Stimulated activated CD8-positive, alpha-beta memory T cell treated with anti-CD3 and anti-CD28 coated beads, Interleukin-7, amount 100 ng/mL, for 48 hours (primary cell): ENCODE measurements at places on chromosomes 6 and 20.
A peak's percentile ranks its signal among the peaks of the same experiment; 100 is the strongest.

DNA sequence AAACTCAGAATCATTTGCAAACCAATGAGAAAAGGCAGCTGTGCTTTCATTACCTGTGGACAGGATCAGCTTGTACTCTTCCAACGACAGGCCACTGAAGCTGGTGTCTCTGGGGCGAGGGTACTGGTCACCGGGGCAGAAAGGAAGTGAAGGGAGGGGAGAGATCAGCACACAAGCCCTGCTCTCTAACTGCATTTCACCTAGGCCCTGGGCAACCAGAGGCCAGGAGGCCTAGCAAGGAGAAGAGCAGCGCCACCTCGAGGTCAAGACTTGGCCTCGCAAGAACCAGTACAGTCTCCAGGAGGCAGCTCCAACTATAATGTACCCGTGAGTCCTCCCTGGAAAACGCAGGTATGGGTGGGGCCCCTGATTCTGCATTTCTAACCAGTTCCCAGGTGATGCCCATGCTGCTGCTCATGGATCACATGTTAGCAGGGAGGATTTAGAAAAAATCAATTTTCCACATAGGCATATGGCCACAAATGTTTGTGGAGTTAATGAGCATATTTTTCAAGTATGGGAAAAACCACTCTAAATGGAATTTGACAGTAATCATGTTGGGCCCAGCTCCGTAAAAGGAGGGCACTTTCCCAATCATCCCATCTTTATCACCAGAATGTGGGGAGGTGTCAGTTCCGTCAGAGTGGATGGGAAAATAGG, 11.0 kb downstream of the UQCC2 start:
- no peak for DNase-seq

DNA sequence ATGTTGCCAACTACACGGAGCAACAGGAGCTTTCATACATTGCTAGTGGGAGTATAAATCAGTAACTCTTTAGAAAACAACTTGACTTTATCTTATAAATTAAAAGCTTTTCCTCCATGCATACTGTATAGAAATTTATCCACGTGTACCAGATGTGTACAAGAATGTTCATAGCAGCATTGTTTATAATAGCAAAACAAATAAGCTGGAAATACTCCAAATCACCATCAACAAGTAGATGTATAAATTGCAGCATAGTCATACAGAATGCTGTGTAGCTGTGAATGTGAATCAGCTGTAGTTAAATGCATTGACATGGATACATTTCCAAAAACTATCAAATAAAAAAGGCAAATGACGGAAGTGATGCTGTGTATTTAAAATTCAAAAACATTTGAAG, 6.0 kb downstream of the PSMF1 start:
- no peak for DNase-seq

GRCh38 chr20:37408302-37409193, 62.6 kb downstream of the SRC start:
- DNase-seq: no peak

DNA sequence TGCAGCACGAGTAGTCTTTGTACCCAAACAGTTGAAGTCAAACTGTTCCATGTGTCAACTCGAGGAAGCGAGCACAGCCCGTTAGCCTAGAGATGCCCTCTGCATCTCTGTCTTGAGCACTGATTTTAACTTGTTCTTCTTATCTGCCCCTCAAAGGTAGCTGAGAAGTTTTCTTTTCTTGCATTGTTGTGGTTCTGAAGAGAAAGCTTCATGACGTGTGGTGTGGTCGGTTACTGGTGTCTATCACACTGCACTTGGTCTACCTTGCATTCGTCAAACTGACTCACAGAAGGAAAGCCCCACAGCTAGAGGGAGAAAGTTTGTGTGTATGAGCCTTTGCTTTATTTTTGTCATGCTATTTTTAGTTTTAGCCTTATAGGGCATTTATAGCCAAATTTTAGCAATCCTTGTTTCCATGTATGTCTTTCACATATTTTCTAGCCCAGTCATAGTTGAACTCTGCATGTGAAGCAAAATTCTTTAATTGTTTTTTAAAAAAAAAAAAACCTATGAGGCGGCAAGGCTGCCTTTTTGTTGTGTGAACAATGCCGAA, 115.1 kb downstream of the JAG1 start:
- peak; percentile 17 for DNase-seq

DNA sequence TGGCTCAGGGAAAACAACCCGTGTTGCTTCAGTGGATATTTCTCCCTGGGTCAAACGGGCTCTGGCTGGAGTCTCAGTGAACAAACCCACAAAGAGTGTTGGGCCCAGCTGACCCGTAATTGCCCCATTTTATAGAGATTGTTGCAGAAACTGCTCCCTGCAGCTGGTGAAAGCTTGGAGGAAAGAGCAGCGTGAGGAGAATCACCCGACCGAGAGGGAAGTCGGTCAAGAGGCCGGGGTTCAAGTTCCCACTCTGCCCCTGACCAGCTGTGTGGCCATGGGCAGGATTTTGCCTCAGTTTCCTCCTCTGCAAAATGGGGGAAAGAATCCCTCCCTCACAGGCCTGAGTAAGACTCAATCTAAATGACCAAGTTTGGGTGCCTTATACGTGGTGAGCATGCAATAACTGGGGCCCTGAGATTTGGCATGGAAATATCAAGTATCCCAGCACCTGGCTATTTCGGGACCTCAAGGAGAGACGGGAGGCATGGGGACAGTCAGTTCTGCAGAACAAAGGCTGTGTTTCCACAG, 1.7 kb upstream of the TGM2 start:
- DNase-seq: no peak

- no peak for DNase-seq
Measured at GRCh38 chr6:52718550-52718949, 44.7 kb downstream of the GSTA2 start.

DNA sequence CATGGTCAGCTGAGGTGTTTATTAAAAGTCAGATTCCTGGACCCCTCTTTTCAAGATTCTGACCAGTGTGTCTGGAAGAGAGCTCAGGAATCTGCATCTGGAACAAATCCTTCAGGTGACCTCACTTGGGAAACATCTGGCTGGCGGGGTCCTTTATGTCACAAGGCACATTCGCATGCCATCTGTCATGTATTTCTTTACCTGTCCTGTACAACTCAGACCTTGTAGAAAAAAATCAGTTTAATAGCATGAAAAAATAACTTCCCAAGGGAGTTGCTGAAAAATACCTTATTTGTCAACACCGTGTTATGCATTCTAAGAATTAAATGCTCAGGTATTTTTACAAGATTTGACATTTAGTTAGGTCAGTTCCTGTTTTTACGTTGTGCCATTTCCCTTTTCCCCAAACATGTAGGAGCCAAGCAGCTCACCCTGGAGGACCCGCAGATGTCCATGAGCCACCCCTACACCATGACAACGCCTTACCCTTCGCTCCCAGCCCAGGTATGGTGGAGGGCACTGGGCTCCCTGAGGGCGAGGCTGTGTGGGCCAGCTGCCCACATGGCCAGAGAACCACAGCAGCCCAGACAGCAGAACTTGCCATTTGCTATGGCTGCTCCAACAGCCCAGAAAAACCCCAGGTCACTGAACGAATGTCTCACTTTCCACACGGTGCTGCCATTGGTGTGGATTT, 4.0 kb downstream of the IRF4 start:
- no peak for DNase-seq

DNA sequence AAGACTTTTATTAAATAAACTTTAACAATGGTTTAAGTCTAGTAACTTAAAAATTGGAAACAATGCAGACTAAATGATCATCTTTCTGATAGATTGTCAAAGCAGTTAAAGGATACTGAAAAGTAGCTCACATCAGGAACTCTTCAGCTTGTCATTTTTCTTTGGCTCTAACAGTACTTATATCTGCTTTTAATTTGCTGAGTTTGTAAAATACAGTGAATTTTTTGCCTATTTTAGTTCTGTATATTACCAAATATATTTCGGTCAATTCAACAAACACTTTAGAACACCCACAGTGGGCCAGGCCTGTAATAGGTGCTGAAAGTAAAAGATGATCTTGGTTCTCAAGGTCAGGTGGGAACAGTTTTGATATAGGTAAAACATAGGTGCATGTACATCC, 22.3 kb downstream of the MKKS start:
- DNase-seq: no peak

- DNase-seq: no peak
Measured at GRCh38 chr20:47016068-47016664, 121.5 kb downstream of the EYA2 start.

- DNase-seq: no peak
Measured at GRCh38 chr6:9025796-9026394, 590.5 kb upstream of the SLC35B3 start.

DNA sequence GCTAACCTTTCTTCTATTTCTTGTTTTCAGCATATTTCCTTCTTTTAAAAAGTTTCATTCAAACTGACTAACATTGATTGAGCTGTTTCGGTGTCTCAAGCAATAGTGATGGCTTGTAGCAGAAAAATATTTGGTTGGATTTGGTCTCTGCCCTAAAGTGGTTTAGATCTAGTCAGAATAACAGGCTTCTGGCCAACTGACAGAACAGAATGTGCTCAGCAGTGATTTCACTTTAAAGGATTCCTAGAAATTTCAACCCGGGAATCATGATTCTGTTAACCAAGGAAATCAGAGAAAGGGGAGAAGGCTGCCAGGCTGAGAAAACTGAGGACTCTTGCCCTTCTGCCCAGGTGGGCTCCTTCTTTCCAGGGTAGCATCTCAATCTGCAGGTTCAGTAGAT, 16.6 kb upstream of the GSTA1 start:
- no peak for DNase-seq

DNA sequence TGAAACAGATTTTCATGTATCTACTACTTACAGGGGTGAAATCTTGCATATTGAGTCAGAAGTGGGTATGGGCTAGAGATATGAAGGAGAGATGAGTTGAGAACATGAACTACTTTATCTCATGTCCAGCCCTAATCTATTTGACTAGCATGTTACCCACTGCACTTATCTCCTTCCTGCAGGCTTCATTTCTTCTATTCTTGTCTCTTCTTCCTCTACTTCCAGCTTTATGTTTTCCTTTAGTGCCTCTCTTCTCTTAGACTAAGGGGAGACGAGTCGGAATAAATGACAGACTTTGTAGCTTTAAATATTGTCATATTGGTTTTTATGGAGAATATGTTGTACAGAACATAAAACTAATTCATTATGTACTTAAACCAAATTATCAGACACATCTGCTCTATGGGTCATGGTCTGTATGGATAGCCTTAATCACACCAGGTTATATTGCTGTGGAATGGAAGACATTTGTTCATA, 5.3 kb downstream of the RAB32 start:
- no peak for DNase-seq

- DNase-seq: no peak
Measured at GRCh38 chr20:56417911-56418310, 5.9 kb downstream of the CASS4 start.

DNA sequence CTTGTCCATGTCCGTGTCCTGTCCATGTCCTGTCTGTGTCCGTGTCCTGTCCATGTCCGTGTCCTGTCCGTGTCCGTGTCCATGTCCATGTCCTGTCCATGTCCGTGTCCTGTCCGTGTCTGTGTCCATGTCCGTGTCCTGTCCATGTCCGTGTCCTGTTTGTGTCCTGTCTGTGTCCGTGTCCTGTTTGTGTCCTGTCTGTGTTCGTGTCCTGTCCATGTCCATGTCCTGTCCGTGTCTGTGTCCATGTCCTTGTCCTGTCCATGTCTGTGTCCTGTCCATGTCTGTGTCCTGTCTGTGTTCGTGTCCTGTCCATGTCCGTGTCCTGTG, 55.0 kb upstream of the BHLHE23 start:
- no peak for DNase-seq

DNA sequence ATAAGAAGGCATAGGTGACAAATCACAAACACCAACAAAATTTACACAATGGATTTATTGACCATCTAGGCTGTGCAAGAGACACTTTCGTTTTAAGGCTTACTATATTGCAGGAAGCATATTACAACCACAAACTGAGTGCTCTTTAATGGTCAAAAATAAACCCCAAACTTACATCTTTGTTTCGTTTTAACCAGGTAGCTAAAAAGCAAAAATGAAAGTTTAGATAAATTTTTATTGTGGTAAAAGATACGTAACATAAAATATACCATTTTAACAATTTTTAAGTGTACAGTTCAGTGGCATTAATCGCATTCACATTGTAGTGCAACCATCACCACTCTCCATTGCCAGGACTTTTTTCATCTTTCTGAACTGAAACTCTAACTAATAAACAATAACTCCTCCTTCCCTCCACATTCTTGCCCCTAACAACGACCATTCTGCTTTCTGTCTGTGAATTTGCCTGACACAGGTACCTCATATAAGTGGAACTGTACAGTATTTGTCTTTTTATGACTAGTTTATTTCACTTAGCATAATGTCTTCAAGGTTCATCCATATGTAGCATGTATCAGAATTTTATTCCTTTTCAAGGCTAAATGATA, 32.3 kb upstream of the DUSP22 start:
- DNase-seq: no peak

GRCh38 chr6:67854098-67854497, 781.0 kb upstream of the ADGRB3 start:
- no peak for DNase-seq

GRCh38 chr6:16759181-16759645, 2.0 kb downstream of the ATXN1 start:
- DNase-seq: no peak

DNA sequence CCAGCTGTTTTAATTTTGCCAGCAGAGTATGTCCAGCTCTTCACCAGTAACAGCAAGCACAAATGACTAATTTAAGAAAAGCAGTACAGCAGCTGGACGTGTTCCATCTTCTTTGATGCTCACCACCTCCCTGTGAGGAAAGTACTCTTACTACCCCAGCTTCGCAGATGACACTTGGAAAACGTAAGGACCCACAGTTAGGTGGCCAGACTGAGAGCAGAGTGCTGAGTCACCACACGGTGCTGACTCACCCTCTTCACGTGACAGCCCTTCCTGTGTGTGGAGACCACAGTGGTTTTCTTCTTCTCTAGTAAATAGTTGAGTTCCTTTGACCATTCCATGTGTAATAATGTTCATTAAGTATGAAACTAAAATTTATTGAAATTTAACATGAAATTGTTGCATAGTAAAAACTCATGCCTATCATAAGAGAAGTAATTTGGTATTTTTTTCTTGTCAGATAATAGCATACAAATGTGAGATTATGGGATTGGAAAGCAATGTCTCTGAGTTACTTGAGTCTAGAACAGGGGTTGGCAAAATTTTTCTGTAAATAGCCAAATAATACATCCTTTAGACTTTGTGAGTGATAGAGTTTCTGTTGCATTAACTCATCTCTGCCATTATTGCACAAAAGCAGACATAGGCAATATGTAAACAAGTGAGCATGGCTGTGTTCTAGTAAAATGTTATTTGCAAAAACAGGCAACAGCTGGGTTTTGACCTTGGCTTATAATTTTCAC, 76.6 kb downstream of the SLX4IP start:
- peak; percentile 72 for DNase-seq

GRCh38 chr6:37173493-37174195, 3.7 kb downstream of the PIM1 start:
- no peak for DNase-seq
